Fibroblast of skin of right quadriceps (primary cell): ENCODE measurements at places on chromosomes 7 and 10.

DNA sequence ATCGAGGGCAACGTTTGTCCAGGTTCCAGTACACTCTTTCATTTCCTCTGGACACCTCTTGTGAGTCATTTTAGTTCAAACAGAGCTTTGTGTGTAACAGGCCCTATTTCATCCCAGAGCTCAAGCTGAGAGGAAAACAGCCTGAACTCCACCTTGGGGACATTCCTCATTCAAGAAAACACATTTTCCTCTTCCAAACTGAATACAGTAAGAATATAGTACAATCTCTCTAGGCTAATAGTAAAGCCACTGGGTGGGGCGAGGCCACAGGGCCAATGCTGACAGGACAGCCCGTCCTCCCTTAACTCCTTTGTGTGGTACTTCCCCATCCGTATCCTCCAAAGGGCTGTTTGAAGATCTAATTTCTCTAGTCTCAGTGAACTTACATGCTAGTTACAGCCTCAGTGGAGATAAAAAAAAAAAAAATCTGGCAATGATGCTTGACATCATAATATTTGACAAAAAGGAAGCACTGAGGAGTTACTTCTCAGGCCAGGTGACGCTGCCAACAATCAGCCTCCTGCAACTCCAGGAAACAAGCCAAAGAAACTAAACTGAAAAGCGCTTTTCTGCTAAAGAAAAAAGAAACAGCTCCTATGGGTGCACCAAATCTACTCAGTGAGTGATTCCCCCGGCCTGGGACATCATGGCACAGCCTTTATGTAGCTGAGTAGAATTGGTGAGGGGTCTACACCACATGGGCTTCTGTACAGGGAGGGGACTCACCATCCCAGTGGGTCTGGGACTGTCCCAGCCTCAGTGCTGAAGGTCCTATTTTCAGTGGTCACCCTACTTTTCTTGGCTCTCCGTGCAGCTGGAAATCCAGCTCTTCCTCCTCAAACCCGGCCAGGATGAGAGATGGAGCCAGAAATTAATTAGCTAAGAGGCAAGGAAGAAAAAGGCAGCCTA is 238.2 kb upstream of the NEBL start:
- DNase-seq, result peak; percentile 14

- DNase-seq, result no peak
Measured at GRCh38 chr10:46558392-46559185, 2.1 kb upstream of the GPRIN2 start.

- DNase-seq, result no peak
Measured at GRCh38 chr7:68917041-68917651, 681.1 kb upstream of the AUTS2 start.

- no peak for DNase-seq
Measured at GRCh38 chr7:111852081-111852480, 289.8 kb upstream of the IMMP2L start.

DNA sequence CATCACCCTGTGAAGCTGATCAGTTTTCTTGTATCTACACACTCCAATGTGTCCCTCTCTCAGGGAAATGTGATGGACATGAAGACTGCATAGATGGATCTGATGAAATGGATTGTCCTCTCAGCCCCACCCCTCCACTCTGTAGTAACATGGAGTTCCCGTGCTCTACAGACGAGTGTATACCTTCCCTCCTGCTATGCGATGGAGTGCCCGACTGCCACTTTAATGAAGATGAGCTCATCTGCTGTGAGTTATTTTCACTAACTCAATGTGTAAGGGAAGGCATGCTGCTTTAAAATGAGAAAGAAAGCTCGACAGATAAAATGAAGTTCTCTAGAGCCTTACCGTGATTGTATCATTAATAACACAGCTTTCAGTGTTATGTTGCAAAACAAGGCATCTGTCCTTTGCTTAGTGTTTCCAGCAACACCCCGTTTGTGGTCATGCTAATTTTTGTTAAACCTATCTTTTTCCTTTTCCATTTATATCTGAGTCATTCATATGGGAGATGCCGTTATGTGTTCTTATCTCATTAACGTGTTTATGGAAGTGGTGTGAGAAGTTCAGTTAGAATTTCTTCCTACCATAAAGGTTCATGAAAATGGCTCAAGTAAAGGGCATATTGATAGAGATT is 220.9 kb upstream of the PLXDC2 start:
- no peak for DNase-seq

- no peak for DNase-seq
Measured at GRCh38 chr10:89554433-89554832, 19.0 kb upstream of the SLC16A12 start.

DNA sequence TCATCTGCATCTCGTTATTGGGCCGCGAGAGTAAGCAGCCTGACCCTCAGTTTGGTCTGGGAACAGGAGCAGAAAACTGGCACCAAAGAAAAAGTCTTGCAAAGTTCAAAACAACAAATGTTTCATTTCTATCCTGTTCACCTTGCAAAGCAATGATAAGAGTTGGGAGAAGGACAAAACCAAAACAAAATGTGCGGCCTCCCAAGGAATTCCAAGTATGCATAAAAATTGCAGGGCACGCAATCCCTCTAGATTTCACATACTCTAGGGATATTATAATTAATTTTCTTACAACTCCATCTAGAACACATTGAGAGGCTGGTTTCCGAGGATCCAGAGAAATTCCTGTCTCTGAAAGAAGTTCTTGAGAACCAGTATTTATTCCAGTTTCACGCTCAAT is 20.1 kb downstream of the CHUK start:
- DNase-seq, result peak; percentile 56

DNA sequence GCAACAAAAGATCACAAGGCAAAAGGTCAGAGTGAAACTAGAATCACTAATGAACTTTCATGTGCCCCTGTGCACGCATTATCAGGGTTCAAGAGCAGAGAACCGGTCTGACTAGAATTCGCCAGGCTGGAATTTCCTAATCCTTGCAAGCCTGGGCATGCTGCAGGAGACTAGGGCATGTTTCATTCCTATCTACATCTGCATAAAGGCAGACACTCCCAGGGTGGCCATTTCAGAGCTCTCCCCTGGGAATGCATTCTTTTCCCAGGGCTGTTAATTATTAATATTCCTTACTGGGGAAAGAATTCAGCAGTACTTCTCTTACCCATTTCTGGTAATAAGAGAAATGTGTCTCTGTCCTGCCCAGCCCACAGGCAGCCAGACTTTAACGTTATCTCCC is 90.5 kb downstream of the CDC14C start:
- no peak for DNase-seq

DNA sequence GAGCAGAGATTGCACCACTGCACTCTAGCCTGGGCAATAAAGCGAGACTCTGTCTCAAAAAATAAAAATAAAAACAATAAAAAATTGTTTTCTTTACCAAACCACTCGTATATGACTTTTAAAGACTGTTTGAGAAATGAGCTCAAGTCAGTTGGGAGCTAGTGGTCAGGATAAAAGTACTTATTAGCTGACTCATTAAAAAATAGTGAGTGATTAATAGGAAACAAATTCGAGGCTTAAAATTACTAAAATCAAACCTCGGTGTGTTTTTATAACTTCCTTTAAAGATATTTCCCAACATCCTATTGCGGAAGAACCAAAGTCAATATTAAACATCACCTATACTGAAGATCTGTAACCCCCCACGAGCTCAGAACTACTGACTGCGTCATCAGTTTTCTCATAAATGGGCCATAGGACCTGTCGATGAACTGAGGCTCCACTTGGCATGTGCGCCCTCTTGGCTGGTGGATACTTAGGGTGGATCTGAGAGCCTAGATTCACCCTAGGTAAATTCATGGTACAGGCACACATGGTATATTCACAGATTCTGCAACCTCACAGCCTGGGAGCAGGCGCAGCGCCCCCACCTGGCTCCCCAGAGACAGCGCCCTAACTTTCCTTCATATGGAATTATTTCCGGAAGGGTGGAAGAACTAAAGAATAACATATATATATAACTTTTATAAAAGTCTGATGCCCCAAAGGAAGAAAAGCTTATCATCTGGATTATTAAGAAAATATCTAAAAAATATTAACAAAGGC is 9.2 kb downstream of the MKI67 start:
- no peak for DNase-seq

DNA sequence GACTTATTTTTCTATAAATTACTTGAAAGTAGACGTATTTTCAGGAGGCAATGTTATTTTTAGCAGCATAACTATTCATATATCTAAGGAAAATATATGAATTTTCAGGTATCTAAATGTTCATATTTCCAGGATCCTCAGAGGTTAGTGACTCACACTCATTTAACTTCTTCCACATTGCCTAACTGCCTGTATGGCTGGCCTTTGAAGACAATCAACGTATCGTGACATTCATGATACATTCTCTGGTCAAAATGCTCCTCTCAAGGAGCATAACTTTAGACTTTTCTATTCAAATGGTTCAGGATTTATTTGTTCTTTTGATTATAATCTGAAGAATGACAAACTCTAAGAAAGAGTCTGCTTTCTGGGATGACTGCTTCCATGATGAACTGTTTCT is 89.3 kb downstream of the SEMA3C start:
- no peak for DNase-seq
